Pericardium fibroblast (primary cell): ENCODE measurements at places on chromosomes 7 and 10. TPM values are rescaled to one million over a fixed set of nuclear protein-coding genes. Genes with fewer than 3 reads are reported as not detected.

Gene PNLIP
- not detected in 2 replicates for total RNA-seq

Gene ADO
- total RNA-seq: 16.9 and 25.4 TPM in 2 replicates

Gene TAS2R3
- 0.17 TPM in 1 of 2 replicates, not detected in the other for total RNA-seq

Gene GALNT17
- total RNA-seq: under 0.01 and 3.4 TPM in 2 replicates

Gene FLNC
- total RNA-seq: 112 and 168 TPM in 2 replicates

Gene DLX6
- not detected in 2 replicates for total RNA-seq
